Ascending aorta (tissue), 2 donors: ENCODE measurements at places on chromosomes 12 and 14.

- no peak for DNase-seq
Measured at GRCh38 chr14:89190765-89191513, 226.1 kb downstream of the FOXN3 start.

DNA sequence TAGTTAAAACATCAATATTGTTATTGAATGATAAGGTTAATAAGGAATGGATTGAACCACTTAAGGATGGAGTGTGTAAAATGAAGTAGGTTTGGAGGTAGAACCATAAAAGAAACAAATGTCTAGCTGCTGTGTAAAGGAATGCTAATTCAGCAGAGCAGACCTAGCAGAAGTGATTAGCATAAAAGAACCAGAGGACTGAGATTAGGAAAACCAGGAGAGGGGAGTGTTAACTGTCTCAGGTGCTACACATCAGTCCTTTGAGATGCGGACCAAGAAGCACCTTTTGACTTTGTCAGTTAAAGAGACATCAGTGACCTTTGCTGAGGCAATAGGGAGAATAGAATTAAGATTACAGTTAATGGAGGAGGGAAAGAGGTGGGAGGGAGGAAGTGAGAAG is 84.5 kb downstream of the PLEKHA5 start:
- no peak for DNase-seq

- no peak for DNase-seq
Measured at GRCh38 chr14:94386085-94387031, 2.0 kb downstream of the SERPINA1 start.

- DNase-seq = no peak
Measured at GRCh38 chr12:21992823-21993222, 51.6 kb upstream of the ABCC9 start.

- DNase-seq = peak; percentile 66
Measured at GRCh38 chr12:103928682-103929045, 1.5 kb upstream of the HSP90B1 start.

DNA sequence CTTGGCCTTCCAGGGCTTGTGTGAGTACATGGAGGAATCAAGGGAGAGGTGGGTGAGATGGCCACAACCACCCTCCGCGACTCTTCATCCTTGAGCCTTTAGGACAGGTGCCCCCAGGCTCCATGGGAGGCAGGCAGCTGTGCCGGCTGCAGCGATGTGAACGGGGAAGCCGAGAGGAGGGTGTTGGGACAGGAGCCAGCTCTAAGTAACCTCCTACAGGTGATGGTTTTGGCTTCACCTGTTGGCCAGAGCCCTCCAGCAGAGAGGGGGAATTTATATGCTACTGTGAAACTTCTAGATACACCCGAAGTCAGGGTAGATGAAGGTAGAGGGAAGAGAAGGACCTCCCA is 132.2 kb upstream of the HIF1A start:
- peak; percentile 55 for DNase-seq

GRCh38 chr14:77025744-77026165 is 2.8 kb downstream of the IRF2BPL start:
- DNase-seq = no peak

DNA sequence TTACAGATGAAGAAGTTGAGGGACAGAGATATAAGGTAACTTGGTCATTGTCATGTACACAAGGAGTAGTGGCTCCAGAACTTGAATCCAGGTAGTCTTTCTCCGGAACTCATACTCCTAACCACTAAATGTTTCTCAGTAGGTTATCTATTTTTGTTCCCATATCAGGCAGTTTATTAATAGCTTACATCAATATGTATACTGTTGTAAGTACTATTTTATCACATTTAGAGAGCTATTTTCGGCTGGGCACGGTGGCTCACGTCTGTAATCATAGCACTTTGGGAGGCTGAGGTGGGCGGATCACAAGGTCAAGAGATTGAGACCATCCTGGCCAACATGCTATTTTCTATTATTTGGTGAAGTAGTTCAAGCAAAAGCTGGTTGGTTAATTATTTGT is 415.6 kb upstream of the FBXO33 start:
- no peak for DNase-seq

DNA sequence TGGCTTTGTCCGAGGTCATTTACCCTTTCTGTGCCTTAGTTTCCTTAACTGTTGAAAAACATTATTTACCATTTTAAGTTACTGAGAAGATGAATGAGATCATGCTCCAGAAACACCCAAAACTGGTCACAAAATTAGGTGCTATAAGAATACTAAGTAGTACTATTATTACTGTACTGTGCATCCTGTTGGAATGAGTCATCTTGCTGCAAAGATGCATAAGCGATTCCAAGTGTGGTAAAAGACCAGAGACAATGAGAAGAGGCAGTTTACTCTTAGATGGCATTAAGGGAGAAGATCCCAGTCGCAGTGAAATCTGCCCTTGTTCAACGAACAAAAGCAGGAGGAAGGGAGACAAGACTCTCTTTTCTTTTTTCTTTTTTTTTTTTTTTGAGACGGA is 4.2 kb upstream of the PLEKHA5 start:
- no peak for DNase-seq

- DNase-seq = no peak
Measured at GRCh38 chr14:49089107-49089506, 497.1 kb downstream of the RPS29 start.

GRCh38 chr14:34347683-34348082 is 114.4 kb downstream of the SPTSSA start:
- DNase-seq = no peak

- DNase-seq = no peak
Measured at GRCh38 chr12:108352591-108352990, 13.5 kb upstream of the CMKLR1 start.

DNA sequence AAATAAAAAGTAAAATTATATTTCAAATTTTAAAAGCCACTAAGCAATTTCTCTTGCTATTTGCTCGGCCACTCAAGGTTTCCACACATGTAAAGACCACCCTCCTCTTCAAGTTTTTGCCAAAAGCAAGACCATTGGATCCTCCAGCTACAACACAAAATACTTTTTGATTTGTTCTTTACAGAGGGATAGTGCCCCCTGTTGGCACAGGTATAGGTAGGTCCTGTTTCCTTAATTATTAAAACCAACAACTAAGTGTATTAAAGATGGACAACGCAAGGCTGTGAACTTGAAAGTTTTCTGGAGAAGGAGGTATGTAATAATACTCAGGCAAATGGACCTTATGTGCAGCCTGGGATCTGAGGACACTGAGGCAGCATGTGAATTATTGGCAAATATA is 23.8 kb downstream of the ATP6V1D start:
- DNase-seq = no peak

- no peak for DNase-seq
Measured at GRCh38 chr14:53153702-53154112, 584 bp upstream of the DDHD1 start.

DNA sequence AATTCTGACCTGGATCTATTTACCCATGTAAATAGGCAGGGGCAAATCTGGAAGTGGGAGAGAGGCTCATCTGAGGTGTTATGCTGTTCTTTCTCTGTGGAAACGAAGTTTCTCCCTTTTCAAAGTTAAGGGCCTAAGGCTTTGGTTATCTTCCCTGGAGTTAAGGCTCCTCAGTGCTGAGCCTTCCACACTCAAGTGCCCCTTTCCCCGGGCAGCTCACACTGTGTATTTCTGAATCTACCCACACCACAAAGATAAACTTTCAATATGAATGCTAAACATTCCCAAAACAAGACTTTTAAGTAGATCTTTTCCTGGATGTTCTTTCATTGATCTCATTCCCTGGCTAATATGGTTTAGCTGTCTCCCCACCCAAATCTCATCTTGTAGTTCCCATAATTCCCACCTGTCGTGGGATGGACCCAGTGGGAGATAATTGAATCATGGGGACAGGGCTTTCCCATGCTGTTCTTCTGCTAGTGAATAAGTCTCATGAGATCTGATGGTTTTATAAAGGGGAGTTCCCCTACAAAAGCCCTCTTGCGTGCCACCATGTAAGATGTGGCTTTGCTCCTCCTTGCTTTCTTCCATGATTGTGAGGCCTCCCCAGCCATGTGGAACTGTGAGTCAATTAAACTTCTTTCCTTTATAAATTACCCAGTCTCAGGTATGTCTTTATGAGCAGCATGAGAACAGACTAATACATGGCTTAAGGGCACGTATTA is 251.1 kb downstream of the NAV3 start:
- no peak for DNase-seq

GRCh38 chr14:99118046-99118721 is 153.8 kb downstream of the BCL11B start:
- no peak for DNase-seq

- no peak for DNase-seq
Measured at GRCh38 chr12:55698241-55698955, 9.3 kb downstream of the ITGA7 start.

- no peak for DNase-seq
Measured at GRCh38 chr14:77641534-77642341, 25.3 kb upstream of the SPTLC2 start.

GRCh38 chr14:63432228-63432627 is 110.9 kb downstream of the PPP2R5E start:
- DNase-seq = no peak

DNA sequence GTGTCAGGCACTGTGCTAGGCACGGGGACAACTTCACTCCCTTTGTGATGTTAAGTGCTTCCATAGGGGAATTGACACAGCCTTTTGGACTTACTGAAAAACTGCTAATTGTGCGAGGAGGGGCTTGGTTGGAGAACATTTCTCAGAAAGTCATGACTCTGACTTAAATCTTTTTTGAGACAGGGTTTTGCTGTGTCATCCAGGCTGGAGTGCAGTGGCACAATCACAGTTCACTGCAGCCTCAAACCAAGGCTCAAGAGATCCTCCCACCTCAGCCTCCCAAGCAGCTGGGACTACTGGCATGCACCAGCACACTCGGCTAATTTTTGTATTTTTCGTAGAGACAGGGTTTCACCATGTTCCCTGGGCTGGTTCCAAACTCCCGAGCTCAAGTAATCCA is 10.2 kb upstream of the LTBP2 start:
- DNase-seq = no peak

- no peak for DNase-seq
Measured at GRCh38 chr12:79016181-79016580, 151.6 kb downstream of the SYT1 start.

GRCh38 chr12:66915306-66915904 is 236.5 kb upstream of the GRIP1 start:
- no peak for DNase-seq

- DNase-seq = no peak
Measured at GRCh38 chr12:124150168-124150567, 144.7 kb upstream of the RFLNA start.

DNA sequence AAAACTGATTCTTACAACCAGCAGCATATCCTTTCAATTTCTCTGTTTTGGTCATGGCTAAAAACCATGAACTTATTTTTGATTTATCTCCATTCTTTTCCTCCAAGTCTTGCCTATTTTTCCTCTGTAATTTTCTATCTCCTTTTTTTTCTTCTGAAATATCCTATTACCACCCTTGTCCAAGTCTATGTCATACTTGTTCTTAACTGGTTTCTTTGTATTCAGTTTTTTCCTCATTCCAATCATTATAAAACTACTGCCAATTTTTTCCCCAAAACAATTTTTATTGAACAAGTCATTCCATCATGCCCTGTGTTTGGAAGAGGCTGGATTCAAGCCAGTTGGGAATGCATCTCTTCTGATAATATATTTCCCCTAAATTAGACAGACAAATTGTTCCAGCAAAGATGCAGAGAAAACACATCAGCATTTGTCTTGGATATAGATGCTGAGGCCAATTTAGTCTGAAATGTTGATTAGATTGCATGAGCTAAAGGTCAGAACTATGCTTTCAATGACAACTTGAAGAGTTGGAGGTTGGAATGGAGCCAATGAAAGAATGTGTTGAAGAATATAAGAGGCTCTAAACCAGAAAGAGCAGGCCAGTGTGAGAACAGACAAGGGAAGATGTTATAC is 30.7 kb downstream of the OTOGL start:
- DNase-seq = no peak

DNA sequence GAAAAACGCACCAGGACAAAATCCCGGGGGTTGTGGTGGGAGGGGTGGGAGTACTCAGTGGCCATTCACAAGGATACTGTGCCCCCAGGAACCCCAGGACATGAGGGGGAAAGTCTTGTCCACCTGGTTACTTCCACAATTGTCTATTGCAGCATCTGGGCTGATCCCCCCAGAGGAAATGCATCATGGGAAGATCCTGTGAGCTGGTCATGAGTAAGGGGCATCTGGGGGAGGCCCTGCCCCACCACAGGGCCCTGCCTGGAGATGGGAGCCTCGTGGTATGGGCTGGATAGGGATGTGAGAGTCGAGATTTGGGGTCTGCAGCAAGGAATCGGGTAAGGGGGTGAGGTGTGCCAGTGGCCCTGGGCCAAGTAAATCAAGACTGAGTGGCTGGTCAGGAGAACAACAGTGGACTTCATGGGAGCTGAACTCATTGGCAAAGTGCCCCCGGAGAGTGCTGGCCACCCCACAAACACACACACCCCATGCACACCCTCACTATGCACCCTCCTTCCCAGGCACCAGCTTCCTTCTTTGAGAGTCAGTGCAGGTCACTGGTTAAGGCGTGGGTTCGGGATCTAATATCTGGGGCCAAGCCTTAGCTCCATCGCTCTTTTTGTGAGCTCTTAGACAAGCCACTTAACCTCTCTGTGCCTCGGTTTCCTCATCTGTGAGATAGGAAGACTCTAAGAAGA is 3.0 kb upstream of the SERPINA1 start:
- DNase-seq = no peak

GRCh38 chr12:102061096-102061559 is 663 bp downstream of the WASHC3 start:
- DNase-seq = no peak

- DNase-seq = no peak
Measured at GRCh38 chr14:70685474-70686197, 43.9 kb downstream of the TTC9 start.

DNA sequence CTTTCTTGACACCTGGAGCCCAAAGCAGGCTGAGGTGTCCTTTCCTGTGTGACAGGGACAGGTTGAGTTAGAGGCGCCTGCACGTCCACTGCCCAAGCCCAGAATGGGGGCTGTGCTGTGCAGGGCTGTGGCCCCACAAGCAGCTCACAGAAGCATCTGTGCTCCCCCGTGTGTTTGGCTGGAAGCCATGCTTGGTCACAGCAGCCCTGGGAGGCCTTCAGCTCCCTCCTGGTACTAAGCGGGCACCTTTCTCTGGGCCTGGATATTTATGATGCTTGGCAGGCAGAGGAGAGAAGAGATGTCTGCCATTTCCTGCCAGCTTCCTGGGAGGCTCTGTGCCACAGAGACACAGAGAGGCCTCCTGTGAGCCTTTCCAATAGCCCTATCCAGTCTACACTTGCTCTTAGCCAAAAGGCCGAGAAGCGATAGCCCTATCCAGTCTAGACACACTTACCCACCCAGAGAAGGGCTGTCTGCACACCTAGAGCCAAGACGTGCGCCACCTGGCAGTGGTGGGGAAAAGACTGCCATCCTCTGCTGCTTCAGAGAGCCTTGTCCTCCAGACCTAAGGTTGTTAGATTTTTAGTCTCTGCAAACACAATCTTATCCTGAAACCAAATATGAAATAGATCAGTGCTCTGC is 117.4 kb downstream of the GCH1 start:
- no peak for DNase-seq
